ENCODE measurements at places on chromosomes 6 and 20. TPM values are rescaled to one million over a fixed set of nuclear protein-coding genes. Genes with fewer than 3 reads are reported as not detected.

The CST3 gene
- total RNA-seq, result 331 TPM

The RRP36 gene
- total RNA-seq, result 133 TPM

The RGS17 gene
- 0.40 TPM for total RNA-seq

DNA sequence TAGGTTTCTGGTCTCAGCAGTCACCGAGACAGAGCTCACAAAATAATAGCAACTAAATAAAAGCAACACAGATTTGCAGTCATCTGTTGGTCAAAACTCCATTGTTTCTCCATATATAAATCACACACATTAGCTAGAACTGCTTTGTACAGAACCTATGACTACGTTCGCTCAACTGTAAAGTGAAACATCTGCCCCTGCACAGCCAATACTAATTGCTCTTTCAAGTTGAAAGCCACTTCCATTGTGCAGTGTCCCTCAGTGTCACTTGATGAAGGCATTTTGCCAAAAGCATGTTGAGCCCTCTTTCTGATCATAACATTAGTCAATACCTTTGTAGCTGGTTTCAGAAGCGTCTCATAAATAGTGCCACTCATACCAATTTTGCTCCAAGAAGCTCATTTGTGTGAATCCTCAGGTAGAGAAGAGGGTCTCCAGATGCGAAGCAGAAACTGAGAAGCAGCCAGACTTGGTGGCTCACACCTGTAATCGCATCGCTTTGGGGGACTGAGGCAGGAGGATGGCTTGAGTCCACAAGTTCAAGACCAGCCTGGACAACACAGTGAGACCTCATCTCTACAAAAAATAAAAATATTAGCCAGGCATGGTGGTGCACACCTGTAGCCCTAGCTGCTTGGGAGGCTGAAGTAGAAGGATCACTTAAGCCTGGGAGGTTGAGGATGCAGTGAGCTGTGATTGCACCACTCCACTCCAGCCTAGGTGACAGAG, 68.9 kb downstream of the PERP start:
- DNase-seq, result no peak

DNA sequence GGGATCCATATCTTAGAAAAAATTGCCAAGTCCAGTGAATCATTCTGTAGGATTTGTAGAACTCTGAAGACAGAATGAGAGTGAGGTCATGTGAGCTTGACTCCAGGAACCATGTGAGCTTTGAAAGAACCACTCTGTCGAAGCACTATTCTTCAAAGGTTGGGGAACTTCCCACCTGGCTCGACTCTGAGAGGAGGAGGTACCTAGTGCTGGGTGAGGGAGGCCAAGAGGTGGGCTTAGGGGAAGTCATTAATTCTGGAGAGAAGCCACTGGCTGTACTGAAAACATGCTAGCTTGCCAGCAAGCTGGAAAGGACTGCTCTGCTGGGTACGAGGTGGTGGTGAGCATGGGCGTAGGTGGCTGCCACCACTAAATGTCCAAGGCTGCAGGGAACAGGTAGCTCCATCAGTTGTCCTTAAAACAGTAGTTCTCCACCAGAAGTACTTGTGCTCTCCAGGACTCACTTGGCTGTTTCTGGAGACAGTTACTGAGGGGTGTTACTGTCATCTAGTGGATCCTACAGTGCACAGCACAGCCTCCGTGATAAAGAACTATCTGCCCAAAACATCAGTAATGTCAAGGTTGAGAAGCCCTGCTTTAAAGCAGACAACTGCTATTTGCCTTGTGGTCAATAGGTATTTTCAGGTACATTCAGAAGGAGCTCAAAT, 34.7 kb upstream of the SYNJ2 start:
- peak; percentile 36 for DNase-seq

DNA sequence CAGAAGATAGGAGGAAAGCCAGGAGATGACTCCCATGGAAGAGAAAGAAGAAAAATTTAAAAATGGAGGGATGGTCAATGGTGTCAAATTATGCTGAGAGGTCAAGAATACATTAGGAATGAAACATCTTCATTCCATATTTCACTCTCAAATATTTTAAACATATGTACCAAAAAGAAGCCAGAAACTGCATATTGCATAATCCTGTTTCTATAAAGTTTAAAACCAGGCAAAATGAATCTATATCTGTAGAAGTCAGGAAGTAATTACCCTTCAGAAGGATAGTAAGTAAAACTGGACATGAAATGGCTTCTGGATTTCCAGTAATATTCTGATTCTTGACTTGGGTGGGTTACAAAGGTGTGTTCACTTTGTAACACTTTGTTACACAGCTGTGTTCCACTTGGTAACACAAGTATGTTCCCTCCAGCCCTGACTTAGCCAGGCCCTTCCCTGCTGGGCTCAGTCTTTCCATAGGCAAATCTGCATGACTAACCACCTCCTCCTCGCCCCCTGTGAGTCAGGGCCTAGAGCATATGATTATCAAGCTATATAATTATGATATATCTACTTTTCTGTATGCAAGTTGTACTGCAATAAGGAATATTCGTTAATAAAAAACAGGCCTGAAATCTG, 20.2 kb upstream of the C6orf141 start:
- DNase-seq, result peak; percentile 53

DNA sequence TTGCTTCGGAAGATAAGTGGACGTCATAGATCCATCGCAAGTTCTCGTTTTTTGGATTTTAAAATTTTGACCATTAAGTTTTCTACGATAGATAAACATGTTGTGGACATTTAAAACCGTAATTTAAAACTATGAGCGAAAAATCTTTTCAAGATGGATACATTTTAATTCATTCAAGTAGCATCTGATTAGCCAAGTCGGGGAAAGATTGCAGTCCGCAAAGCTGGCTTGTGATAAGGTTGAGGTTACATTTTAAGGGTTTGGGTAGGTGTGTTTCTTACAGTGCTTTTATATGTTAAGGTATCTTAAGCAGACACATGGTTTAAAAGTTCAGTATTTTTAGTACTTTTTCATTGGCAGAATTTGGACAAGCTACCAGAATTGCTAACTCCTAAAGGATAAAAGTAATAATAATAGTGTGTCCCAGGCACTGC, 1.2 kb downstream of the WTAP start:
- DNase-seq, result no peak

GRCh38 chr6:19443411-19443810, 393.8 kb upstream of the ID4 start:
- DNase-seq, result no peak

- no peak for DNase-seq
Measured at GRCh38 chr6:36326356-36326995, 10.2 kb downstream of the BNIP5 start.

DNA sequence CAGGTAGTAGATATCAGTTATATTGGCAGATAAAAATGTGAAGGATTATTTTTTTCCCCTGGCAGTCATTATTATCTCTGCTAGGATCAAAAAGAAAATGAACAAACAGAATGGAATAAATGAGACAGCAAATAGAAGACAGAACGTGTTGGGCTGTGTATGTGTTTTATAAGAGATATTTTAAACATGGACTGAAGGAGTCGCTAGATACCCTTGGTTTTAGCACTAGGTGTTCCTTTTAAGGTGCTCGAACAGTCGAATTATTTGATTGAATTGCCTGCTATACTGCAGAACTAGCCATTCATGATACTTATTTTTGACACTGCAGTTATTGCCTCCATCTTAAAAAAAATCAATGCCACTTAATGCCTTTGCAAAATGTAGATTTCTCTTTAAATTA, 3.7 kb downstream of the GRIK2 start:
- peak; percentile 29 for DNase-seq

DNA sequence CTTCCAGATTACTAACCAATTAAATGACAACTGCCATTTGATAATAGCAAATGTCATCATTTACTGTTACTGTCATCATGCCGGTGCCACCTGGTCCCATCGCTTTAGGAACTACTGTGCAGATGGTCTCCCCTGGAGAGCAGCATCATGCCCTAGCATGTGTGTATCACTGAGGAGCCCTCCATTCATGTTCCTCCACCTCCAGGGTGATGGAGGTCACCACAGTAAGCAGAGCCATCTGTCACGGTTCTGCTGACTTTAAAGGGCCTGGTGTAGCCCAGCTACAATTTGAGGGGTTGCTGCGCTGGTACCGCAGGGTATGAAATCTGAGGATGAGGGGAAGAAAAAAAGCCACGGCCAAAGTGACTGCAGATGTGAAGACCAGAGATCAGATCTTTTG, 118.8 kb upstream of the KCNK16 start:
- no peak for DNase-seq

DNA sequence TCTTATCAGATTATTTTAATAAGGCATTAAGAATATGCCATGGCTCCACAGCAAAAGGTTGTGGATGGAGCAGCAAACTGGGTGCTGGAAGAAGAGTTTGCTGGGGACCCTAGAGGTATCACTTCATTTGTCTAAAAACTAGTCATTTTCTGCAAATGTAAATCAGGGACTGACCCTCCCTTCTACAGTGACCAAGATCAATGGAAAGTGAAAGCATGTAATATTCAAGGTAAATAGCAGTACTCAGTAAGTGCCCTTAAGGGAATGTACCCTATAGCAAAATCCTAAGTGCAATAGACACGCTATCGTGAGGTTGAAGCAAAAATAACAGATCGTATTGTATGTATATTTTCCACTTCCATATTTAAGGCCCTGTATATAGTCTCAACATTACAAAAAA, 38.7 kb downstream of the TRDN start:
- DNase-seq, result no peak

GRCh38 chr20:4246428-4246827, 231.1 kb upstream of the RNF24 start:
- no peak for DNase-seq

DNA sequence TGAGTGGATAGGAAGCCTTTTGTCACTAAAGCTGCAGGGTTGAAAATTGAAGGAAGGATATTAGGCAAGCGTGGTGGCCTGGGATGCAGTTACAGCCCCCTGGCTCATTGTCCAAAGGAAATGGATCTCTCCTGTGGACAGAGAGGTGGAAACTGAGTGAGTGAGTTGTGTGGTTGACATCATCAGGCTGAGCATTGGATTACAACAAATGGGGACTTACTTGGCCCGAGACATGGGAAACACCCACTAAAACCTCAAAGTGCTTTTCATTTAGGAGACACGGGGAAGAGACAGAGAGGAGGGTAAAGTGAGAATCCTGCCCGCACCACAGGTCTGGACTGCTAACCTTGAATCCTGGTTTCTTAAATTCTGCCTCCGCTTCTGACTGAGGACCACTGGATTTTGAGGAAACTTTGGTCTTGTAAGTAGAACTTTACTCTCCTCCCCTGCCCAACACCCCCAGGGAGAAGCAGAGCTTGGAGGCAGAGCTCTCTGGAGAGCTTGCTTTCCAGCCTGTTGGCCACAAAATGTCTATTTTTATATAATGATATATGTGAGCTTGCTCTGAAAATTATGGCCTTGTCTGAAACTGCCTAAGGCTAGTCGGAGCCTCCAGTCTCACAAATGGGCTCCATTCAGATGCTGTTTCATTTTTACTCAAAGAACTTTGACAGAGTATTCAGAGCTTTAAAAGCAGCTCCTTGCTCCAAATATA, at the start of gene PKIG:
Gene PKIG (plus strand): TSS at position 269 of the 715 bp plus-strand sequence. CDS start 31,978 bp downstream, outside the sequence.
- DNase-seq, result no peak

All from PC-3 (cell line).